ENCODE measurements at places on chromosomes 1 and 21. TPM values are rescaled to one million over a fixed set of nuclear protein-coding genes. Genes with fewer than 3 reads are reported as not detected.

Gene ATP1A4
- 6.2 TPM for polyA plus RNA-seq

DNA sequence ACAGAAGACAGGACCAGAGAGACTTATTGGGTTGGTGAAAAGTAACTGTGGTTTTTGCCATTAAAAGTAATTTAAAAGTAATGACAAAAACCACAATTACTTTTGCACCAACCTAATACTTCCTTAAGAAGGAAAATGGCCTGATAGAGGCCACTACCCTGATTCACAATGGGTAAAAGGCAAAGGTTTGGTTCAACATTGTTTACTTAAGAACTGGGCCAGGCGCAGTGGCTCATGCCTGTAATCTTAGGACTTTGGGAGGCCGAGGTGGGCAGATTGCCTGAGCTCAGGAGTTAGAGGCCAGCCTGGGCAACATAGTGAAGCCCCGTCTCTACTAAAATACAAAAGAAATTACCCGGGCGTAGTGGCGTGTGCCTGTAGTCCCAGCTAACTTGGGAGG, 48.2 kb upstream of the RCOR3 start:
- no peak for DNase-seq

DNA sequence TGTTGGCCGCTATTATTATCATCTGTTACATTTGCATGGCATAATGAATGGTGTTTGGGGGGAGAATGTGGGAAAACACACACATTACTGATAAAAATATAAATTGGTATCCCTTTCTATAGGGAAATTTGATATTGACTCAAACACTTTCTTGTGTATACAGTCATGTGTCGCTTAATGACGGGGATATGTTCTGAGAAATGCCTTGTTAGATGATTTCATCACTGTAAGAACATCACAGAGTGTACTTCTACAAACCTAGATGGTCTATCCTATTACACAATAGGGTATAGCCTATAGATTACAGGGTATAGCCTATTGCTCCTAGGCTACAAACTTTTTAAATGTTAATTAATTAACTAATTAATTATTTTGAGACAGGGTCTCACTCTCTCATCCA, 67.2 kb upstream of the B3GALNT2 start:
- no peak for DNase-seq

Gene CACNA1E
- 0.01 TPM for polyA plus RNA-seq

DNA sequence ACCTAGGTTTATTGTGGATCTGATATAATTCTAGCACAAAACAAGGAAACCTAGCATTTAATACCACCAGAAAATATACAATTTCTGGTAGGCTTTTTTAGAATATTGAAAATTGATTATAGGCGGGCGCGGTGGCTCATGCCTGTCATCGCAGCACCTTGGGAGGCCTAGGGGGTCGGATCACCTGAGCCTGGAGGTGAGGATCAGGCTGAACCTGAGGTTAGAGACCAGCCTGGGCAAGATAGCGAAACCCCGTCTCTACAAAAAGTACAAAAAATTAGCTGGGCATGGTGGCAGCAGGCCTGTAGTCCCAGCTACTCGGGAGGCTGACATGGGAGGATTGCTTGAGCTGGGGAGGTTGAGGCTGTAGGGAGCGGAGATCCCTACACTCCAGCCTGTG, 948 bp upstream of the COP1 start:
- DNase-seq: no peak
